D721Med (cell line): ENCODE measurements at places on chromosomes 7 and 10.

GRCh38 chr7:82359426-82359825 is 84.2 kb downstream of the CACNA2D1 start:
- no peak for DNase-seq

- no peak for DNase-seq
Measured at GRCh38 chr10:110959379-110960332, 40.3 kb downstream of the SHOC2 start.

DNA sequence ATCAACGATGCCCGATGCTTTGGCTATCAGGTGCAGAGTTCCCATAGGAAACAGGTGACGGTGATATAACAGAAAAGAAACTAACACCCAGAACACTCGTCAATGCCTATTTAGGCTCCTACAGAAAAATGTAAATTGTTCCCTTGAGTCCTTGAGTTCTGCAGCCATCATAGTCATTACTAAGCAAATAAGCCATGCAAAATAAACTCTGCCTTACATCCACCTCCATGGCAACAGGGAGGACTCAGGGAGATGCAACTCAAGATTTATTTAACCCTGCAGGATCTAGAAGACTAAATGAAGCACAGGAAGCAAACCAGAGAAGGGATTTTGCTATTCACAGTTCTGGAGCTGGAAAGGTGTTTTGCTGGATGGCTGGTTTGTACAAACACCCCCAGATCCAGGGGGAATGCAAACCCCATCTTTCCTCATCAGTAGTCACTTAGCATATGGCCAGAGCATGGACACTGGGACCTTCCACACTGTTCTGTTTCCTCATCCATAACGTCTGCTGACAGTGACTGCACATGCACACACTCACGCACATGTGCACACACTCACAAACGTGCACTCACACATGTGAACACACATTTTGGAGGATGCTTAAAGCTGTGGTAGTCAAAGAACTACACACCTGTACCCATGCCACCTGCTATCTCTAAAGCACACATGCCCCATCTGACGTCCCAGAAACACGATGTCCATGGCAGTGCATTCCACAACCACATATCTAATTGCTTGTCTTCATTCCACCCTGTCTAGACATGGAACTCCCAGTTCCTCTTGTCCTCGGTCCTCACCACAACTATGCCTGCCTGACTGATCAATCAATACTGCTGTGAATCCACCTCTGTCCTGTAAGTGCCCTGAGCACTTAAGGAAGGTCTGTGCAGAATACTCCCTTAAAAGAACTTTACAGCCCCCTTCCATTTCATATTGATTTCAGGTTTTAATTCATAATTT is 178.2 kb downstream of the COBL start:
- no peak for DNase-seq

- DNase-seq: no peak
Measured at GRCh38 chr7:148825338-148825737, 58.8 kb downstream of the EZH2 start.

GRCh38 chr10:110311357-110311949 is 6.7 kb upstream of the SMNDC1 start:
- DNase-seq: no peak

- no peak for DNase-seq
Measured at GRCh38 chr10:32104622-32105509, 48.6 kb upstream of the KIF5B start.

- DNase-seq: no peak
Measured at GRCh38 chr10:69962746-69963135, 89.9 kb upstream of the MACROH2A2 start.

GRCh38 chr7:155252892-155253501 is 44.7 kb upstream of the INSIG1 start:
- DNase-seq: no peak

DNA sequence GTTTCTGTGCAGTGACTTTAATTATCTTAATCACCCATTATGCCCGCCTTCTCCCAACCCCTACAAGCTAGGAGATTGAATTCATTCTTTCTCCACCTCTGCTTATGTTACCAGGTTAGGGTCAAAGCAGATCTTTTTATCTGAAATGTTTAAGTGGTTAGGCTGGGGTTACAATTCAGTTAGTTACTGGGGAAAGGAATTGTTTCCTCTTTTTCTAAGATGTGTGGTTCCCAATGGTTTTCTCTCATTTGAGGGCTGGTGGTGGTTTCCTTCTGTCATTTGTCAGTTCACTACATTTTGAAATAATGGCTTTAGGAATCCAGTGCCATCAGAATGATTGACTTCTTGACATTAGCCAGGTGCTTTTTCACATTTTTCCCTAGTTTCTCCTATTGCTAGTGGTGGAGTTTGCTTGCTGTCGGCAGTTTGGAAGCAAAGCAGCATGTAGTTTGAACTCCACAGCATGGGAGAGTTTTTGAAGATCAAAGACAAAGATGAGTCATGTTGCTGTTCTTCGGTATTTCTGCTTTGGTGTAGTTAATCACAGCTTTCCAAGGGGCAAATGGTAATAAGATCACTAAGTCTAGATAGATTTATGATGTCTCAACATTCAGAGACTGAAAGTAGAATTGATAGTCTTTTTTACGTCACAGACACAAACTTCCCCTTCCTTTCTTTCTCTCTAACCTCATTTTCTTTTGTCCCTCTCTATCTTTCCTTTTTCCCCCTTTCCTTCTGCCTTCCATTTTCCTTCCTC is 168.2 kb downstream of the SND1 start:
- DNase-seq: no peak

GRCh38 chr10:22875581-22875980 is 52.3 kb upstream of the ARMC3 start:
- DNase-seq: no peak

DNA sequence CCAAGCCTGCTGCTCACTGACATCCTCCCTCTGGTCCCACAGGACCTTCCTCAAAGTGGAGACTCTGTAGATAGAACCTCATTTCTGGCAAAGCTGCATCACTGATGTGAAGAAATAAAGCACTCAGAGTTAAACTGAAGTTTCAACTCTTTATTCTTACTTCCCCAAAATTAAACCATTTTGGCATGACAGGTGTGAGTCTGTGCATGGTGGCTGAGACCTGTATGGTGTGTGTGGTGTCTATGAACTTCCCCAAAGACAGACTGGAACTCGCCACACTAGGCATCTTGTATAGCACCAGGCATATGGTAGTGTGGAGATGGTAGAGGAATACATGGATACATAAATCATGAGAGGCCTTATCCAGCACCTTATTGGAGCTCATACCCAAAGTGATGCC is 6.6 kb upstream of the WDFY4 start:
- DNase-seq: no peak

GRCh38 chr7:80187727-80188126 is 53.1 kb downstream of the GNAI1 start:
- DNase-seq: no peak

- no peak for DNase-seq
Measured at GRCh38 chr10:13909516-13910258, 322.9 kb downstream of the PRPF18 start.

GRCh38 chr7:38027884-38028455 is 107.5 kb downstream of the EPDR1 start:
- DNase-seq: no peak

- DNase-seq: no peak
Measured at GRCh38 chr7:21013765-21014539, 227.3 kb upstream of the SP8 start.

DNA sequence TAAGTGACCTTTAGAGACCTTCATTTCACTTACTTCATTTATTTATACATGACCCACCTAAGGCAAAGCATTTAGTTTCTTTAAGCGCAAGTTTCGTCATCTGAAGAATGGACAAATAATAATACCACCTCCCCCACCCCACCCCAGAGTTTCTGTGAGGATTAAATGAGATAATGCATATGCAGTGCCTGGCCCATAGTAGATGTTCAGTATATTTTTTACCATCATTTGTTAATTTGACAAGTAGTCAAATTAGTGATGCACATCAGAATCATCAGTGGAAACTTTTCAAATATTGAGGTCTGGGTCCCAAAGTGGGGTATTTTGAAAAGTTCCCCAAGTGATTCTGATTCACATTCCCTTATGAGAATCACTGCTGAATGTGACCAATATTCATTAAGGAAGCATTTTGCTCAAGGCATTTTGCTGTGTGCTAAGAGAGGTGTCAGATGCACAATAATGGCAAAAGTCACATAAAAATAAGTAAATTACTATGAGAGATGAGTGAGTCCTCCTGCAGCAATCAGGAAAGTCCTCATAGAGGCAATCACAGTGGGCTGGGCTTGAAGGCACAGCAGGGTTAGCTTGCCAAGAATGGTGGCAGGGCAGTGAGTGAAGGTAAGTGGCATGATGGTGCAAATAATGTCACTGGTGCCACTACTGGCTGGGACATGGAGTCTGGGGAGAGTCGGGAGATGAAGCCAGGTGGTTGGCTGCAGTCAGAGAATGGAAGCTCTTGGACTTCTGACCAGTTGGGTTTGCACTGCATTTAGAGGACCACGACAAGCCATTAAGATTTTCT is 244.1 kb downstream of the PTEN start:
- no peak for DNase-seq

DNA sequence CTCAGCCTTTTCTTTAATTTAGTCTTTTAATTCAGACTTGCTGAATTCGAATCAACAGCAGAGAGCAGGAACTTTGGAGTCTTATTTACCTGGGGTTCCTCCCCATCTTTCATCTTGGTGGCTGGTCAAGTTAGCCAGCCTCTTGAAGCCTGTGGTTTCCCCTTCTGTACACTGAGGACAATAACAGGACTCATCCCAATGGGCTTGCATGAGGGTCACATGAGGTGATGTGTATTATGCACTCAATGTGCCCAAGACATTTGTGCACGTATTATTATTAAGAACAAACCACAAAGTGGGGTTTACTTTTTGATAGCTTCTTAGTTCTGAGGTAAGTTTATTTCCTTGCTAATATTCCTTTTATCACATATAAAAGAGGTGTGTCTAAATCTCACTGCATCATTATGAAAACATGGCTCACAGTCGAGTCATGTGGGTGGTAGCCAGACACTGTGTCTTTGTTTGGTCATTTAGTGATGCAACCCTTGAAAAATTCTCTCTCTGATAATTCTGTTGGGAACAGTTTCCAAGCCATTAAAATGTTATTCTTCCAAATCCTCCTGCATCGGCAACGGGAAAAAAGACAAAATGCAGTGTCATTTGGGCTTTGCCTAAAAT is 86.5 kb upstream of the GRB10 start:
- no peak for DNase-seq

DNA sequence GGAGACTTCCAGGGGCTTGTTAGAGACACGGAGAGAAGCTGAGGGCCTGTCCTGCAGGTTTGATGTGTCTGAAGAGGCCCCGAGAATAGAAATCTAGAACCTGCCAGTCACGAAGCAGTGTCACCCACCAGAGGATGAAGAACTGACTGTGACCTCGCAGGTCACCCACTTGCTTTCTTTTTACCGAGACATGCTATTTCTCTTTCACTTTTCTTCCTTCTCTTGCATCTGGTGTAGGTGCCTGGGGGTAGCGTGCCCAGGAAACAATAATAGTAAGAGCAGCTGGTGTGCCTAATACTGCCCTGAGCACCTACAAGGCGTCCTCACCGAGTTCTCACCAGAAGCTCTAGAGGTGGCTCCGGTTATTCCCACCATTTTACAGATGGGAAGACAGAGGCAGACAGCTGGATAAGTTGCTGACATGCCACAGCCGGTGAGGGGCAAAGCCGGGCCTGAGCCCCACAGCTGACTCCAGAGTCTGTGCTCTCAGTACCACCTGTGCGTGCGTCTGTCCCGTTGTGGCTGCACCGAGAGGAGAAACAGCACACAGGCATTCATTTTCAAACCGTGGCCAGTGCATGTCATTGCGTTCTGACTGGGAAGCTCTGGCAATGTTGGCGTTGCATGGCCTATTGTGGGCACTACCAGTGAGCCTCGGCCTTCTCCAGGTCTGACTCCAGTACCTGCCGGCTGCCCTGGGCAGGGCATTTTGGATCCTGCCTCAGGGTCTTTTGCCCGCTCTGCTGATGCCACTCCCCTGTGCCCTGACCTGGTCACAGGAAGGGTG is 7.8 kb downstream of the CHST3 start:
- no peak for DNase-seq

GRCh38 chr10:83083831-83084230 is 1055.5 kb upstream of the GHITM start:
- no peak for DNase-seq

DNA sequence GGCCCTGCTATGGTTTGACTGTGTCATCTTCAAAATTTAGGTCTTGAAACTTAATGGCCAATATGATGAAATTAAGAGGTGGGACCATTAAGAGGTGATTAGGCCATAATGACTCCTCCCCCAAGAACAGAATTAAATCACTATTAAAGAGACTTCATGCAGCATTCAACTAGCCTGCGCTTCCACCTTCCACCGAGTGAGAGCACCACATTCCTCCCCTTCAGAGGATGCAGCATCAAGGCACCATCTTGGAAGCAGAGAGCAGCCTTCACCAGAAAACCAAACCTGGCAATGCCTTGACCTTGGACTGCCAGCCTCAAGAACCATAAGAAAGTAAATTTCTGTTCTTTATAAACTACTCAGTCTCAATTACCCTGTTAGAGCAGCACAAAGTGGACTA is 371.1 kb upstream of the NFE2L3 start:
- DNase-seq: no peak
